AG09309 (cell line): ENCODE measurements at places on chromosomes 3 and 15.

DNA sequence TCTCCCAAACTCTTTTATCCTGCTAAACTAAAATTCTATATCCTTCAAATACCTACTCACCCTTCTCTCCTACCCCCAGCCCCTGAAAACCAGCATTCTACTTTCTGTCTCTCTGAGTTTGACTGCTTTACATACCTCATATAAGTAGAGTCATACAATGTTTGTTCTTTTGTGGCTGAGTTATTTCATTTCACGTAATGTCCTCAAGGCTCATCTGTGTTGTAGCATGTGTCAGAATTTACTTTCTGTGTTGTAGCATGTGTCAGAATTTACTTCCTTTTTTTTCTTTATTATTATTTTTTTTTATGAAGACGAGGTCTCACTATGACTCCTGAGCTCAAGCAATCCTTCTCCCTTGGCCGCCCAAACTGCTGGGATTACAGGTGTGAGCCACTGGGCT lies 20.1 kb downstream of the IFT122 start:
- no peak for DNase-seq

DNA sequence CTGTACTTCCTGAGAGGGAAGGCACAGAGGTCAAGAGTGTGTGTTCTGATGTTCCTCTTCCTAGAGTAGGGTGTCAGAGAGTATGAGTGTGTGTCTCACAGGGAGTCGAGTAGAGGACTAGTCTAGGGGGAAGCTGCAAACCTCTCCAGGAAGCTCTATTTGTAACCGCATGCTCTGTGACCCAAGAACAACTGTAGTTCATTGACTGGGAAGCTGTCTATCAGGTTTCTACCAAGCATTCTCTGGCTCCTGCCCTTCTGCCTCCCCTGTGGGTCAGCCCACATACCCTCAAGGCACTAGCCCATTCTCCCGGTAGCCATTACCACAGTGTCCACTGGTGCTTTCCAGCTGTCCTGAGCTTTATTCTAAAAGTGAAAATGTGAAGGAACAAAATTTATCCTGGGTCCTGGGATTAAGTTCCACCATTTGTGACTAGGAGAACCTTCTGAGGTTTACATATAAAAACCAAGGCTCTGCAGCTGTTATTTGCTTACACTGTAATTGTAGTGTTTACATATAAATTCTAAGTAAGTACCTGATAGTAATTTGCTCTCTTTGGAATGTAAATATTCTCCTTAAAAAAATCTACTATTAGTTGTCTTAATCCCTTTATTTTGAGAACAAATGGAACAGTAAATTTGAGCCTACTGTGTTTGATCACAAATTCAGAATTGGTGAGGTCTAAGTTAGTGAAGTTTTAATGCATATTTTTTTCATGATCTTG lies 40.7 kb downstream of the MYRIP start:
- DNase-seq = no peak

- no peak for DNase-seq
Observed at GRCh38 chr3:14946739-14947099, 664 bp upstream of the NR2C2 start.

DNA sequence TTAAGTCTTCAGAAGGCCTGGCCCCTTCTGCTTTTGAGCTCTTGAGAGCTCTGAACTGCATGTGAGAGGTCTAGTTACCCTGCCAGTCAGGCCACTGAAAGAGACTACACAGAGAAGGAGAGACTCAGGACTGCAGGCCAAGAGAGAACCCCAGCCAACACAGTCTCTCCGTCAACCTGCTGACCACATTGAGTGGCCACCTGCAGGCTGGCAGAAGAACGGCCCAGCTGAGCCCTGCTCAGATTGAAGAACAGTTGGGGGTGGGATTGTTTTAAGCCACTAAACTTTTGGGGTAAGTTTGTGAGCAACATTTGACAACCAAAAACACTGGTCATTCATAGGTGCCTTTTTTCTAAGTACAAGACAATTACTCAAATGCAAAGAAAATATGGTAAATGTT lies 273.5 kb upstream of the CCDC54 start:
- DNase-seq = no peak

DNA sequence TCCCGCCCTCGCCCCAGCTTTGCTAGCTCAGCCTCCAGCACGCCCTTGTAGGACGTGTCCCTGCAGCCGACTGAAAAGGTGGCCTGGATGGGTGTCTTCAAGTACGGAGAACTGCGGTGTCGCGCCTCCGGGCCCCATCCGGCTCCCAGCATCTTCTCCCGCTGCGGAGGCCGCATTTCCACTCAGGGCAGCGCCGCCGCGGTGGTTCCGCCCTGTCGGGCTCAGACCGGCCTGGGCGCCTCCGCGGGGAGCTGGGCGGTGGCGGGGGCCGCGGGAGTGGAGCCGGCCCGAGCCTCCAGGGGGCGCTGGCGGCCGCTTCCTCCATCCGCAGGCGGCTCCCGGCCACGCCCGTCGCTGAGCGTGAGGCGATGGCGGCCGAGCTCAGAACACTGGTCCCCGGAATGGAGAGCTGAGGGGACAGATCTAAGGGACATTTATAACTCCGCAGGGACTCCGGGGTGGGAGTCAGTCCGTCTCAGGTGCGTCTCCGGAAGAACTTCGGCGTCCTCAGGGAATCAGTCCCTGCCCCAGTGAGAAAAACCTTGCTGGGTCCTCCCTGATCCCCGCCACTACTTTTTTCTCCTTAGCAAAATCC lies 13.6 kb upstream of the SMCO1 start:
- DNase-seq = no peak

DNA sequence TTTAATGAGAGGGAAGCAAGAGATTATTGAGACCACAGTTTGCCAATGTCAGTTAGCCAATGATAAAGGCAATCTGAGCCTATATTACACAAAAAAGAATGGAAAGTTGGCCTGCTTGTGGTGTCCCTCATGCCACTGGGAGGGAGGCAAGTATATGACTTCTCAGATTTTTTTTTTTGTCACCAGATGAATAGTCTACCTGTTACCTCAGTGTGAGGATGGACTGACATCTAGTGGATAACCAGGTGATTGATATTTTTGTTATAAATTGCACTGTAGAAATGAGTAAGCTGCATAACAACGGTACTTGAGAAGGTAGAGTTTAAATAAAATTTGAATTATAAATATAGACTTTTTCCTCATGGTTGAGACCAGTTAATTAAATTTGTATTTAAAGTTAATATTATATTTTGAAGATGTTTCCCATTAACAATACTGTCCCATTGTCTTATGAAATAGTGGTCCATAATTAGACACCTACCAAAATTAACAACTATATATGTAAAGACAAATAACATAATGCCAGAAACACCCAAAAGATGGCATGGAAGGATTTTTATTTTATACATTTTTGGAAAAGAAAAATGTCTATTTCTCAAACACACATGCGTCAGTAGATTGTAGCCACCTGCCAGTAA lies 237.8 kb upstream of the GADL1 start:
- peak; percentile 14 for DNase-seq

DNA sequence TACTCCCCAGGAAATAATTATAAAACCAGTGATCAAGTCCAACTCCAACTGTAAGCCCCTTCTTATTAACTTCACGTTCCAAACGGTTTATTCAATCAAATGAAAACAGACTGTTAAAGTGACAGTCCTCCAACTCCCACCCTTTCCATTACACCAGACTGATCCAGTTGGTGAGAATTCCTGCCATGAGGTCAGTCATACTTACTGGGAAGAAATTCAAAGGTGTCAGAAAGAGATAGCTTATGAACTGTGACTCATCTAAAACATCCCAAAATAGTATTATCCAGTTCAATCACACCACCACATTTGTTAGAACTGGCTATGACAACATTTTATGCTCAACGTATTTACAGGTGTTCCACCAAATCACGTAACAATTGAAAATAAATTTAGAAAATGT lies 19.5 kb downstream of the SMARCC1 start:
- no peak for DNase-seq

DNA sequence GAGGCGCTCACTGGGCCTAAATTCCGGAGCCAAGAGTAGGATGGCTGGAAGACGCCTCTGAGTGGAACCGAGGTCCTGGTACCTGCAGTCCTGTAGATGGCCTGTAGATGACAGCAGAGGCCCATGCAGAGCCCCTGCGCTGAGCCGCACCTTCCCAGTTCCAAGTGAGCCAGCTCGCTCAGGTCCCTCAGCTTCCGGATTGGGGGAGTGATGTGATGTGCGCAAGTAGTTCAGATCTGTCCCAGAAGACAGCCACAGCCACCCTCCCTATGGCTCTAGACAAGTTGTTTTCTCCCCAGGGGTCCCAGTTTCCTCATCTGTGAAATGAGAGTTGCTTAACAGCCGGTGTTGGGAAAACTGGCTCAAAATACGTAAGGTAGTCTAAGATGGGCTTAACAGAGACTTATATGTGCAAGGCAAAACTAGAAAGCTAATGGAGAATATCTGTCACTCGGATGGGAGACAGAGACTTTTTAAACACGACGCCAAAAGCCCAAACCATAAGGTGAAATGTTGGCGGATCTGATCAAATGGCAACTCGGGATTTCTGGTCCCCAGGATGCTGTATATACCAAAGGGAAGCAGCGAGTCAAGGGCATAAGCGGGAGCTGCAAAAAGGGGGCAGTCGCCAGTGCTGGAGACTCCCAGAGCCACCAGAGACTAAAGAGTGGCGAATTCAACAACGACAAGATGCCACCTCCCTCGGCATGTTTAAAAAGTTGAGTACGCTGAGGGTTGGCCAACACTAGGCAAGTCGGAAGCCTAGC lies 765 bp upstream of the MAPKAPK3 start:
- DNase-seq = no peak

DNA sequence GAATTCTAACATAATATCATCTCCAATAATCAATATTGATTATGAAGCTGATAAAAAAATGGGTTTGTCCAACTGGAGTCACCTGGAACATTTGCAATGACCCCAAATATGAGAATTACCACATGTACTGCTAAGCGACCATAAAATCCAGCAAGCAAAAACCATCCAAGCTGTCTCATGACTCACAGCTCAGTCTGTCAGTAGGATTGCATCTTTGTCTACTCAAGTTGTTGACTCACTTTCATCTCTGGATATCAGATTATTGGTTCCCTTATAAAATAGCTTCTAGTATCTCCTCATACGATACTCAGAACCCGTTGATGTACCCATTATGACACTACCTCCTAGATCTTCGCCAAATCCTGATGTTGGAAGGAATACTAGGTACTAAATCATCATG lies 209.8 kb upstream of the ATP11B start:
- no peak for DNase-seq

GRCh38 chr3:110758208-110758607 lies 313.4 kb upstream of the NECTIN3 start:
- no peak for DNase-seq

DNA sequence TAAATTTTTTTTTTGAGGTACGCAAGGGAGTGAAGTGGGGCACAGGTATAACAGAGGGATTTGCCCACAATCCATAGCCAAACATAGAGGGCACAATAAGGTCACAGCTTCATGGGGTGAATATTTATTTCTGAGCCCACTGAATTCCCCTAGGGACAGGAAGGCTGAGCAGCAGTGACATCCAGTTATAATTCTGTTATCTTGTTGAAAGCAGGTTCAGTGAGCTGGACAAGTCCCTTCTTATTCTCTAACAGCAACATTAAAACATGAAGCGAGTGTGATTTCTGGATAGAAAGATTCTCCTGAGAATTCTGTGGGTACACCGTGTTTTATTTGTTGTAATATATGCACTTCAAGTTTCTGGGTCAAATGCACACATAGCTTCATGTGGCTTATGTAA lies 538.2 kb downstream of the NAALADL2 start:
- no peak for DNase-seq

DNA sequence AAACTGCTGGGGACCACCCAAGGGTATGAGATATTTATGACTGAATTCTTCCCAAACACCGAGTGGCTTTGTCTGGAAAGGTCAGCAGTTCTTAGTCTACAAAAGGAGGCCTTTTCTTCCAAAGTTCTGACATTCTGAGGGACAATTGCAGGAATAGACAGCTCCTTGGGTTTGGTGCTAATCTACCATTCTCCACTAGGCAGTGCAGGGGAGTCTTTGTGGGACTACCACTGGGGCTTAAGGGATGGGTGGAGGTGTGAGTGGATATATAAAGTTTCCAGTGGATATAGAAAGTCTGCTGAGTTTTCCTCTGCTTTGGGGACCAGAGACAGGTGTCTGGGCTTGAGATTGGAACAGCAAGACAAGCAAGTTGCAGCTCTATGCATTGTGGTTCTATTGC lies 62.7 kb downstream of the EXOG start:
- DNase-seq = no peak

DNA sequence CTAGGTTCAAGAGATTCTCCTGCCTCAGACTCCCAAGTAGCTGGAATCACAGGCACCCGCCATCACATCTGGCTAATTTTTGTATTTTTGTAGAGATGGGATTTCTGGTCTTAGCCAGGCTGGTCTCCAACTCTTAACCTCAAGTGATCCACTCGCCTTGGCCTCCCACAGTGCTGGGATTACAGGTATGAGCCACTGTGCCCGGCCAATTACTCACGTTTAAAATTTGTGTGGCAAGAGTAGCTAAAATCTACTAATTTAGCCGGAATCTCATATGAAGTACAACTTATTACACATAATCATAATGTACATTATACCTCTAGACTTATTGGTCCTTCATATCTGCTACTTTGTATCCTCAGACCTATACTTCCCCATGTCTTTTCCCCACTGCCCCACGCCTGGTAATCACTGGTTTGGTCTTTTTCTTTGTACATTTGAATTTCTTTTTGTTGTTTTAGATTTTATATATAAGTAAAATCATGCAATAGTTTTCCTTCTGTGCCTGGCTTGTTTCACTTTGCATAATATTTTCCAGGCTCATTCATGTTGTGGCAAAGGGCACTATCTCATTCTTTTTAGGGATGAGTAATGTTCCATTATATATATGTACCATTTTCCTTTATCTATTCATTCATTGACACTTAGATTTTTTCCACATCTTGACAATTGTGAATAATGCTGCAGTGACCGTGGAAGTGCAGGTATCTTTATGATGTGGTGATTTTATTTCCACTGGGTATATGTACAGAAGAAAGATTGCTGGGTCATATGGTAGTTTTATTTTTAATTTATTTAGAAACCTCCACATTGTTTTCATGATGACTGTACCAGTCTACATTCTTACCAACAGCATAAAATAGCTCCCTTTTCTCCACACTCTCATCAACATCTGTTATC lies 605.0 kb upstream of the CBLB start:
- DNase-seq = no peak

GRCh38 chr3:44954962-44955361 lies 21.0 kb downstream of the ZDHHC3 start:
- DNase-seq = no peak

DNA sequence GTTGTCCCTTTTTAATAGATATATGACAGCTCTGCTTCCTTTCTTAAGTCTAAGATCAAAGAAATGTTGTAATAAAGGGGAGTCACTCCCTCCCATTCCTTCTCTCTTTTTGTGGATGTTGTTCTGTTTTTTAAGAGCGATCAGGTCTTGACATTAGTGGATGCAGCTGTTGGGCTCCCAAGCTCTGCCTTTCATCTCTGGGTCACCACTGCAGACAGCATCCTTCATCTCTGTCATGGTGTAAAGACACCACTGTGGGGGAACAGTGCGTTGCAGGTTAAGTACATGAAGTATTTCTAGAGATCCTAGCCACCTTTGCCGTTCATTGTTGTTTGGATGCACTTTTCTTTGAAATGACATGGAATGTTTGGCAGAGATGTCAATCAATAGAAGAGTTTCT lies 17.7 kb downstream of the FNDC3B start:
- no peak for DNase-seq
